ENCODE measurements at places on chromosomes 13 and 19. TPM values are rescaled to one million over a fixed set of nuclear protein-coding genes. Genes with fewer than 3 reads are reported as not detected.
A peak's percentile ranks its signal among the peaks of the same experiment; 100 is the strongest.

The PSG2 gene
- not detected for total RNA-seq

The ZNF708 gene
- total RNA-seq, result 4.5 TPM

The KASH5 gene
- not detected for total RNA-seq

The PSENEN gene
- total RNA-seq, result 43.1 TPM

The TMEM150B gene
- total RNA-seq, result 2.0 TPM

The ALOX5AP gene
- total RNA-seq, result 7.2 TPM

The NFIX gene
- total RNA-seq, result 118 TPM

The CPT1C gene
- total RNA-seq, result 2.5 TPM

The C13orf46 gene
- total RNA-seq, result 0.33 TPM

The TRAPPC6A gene
- 15.8 TPM for total RNA-seq

DNA sequence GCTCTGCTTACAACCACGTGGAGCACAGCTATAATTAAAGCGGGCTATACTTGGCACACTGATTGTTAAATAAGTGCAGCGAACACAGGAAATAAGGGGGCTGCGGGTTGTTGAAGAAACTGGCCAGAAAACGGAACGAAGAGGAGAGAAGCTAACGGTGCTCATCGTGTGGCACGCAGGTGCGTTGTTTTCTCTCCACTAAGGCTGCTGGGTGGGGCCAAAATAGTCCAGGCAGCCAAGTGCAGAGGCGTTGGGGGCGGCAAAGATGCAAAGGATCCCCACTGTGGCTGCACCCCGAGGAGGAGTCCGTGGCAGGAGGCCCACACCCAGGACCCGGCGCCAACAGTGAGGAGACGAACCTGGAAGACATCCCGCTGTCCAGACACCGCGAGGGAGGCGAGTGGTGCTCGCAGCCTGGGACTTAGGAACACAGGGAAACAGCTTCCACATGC, 8.1 kb upstream of the ARL11 start:
- DNase-seq, result no peak

DNA sequence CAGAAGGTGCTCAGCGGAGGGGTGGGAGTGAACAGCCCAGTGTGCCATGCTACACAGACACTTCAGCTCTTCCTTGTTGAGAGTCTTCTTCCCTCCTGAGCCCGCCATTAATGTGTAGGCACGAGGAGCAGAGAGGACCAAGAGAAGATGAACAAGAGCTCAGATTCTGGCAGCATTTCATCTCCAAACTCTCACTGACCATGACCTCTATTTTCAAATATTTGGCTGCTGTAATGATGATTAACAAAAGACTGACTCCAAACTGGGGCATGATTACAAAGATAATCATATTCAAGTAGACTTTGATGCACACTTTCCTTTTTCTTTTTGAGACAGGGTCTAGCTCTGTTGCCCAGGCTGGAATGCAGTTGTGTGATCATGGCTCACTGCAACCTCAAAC, 236.5 kb downstream of the DCLK1 start:
- DNase-seq, result no peak

GRCh38 chr13:86825410-86825809, 845.8 kb upstream of the SLITRK5 start:
- DNase-seq, result no peak

DNA sequence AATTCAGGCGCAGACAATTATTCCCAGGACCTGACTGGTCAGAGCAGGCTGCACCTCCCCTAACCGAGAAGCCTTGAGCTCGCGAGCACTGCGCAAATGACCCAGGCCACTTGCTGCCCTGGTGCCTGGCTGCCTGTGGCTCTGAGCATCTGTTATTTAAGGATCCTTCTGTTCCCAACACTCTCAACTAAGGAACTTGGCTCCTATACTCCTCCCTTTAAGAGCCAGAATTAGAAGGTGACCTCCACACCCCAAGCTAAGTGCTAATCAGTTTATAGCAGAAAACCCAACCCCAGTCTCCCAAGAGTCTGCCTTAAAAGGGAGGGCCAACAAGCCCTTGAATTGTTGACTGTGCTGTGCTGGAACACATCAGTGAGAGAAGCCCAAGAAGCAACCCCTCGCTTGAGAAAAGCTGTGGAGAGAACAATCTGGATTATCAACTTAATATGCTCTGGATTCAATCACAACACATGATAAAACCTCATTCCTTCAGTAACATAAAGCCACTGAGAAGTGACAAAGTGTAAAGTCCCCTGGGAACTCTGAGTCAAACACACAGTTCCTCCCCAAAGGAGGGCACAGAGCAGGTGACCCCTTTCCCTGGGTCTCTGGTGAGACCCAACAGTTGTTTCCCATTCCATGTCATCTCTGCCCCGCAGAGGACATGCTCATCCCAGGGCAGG, 14.6 kb downstream of the AKAP8L start:
- DNase-seq, result no peak

DNA sequence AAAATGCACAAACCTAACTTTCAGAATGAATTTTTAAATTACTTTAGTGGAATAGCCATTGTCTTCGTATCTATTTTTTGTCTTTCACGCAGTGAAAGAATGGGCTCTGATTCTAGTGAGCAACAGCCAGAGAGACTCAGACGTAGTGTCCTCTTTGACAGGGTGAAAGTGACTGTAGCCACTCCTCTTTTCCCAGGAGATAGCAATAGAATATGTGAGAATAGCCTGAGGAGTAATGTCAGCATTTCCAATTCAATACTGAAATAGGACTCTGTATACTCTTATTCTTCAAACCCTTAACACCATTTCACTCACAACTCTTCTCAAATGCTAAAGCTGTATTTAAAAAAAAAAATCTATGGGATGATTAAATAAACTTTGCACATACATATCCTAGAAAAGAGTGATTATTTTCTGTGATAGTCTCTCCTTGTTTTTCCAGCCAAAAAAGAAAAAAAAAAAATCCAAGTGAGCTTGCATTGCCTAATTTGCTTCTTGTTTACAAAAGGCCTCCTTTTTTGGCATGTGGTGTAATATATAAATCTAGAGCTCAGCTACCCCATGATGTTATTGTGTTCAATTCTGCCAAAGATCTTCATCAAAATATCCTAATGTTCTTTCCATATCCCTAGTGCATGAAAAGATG, 626.1 kb upstream of the SLITRK6 start:
- no peak for DNase-seq

- no peak for DNase-seq
Measured at GRCh38 chr19:36051236-36051635, 2.8 kb downstream of the THAP8 start.

DNA sequence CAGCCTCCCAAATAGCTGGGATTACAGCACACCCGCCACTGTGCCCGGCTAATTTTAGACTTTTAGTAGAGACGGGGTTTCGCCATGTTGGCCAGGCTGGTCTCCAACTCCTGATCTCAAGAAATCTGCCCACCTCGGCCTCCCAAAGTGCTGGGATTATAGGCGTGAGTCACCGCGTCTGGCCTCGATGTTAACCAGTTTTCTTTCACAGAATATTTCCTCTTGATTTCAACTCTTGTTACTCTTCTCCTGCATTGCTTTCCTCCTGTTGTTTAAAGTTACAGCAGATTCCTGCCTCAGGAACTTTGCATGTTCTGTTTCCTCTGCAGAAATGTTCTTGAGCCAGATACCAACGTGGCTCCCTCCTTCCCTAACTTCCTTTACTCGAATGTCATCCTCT, 3.7 kb upstream of the PEX11G start:
- no peak for DNase-seq

DNA sequence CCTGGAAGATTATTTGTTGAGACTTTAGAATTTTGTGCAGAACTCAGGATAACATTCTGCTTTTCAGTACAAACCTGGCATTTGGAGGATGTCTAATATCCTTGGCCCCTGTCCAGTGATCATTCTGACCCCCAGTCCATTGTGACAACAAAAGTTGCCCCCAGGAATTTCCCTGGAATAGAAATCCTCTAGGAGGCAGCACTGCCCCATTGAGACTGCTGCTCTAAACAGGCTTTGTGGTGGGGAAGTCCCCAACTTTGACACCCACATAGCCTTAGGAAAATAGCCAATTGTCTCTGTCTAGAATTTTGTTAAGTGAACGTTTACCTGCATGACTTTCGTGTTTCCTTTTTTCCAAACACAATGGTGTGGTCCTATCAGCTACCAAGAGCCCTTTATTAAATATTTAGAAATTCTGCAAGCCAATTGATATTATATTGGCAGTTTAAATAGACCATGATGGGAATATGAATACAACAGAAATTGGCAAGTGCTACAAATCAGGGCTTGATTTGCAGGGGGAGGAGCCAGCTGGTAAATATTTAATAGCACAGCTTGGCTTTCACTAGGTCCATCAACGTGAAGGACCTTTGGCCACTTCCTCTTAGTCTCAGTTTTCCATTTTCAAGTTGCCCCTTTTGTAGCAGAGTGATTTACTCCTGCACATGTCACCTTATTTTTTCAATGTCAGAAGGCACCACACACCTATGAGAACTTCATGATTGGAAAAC, 451.7 kb downstream of the EFNB2 start:
- no peak for DNase-seq

DNA sequence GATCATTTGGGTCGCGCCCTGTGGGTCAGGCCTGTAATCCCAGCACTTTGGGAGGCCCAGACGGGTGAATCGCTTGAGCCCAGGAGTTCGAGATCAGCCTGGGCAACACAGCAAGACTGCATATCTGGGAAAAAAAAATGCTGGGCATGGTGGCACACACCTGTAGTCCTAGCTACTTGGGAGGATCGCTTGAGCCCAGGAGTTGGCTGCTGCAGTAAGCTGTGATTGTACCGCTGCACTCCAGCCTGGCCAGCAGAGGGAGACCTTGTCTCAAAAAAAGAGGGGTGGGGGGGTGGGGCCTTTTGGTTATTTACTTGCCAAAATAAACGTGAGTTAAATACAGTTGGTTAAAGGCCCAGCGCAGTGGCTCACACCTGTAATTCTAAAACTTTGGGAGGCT, 9.8 kb upstream of the ZNF544 start:
- DNase-seq, result no peak

DNA sequence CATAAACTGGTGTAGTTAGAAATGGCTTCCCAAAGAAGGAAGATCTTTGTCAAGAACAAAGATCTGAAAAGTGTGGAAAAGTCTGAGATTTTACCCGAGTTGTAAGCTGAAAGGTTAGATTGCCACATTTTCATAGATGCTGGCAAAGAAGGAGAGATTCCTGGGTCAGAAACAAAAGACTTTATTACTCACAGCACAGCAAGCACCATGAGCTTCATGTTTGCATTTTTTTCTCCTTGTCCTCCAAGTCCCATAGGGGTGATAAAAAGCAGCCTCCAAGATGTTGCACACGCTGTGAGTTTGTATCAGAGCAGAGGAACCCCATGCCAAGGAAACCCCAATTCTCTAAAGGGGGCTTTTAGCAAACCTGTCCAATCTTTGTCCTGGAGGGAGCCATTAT, 29.3 kb downstream of the MZT1 start:
- DNase-seq, result no peak

GRCh38 chr13:113741191-113741668, 17.8 kb upstream of the TMEM255B start:
- no peak for DNase-seq

GRCh38 chr19:1837625-1838105, 10.6 kb downstream of the REXO1 start:
- peak; percentile 35 for DNase-seq

DNA sequence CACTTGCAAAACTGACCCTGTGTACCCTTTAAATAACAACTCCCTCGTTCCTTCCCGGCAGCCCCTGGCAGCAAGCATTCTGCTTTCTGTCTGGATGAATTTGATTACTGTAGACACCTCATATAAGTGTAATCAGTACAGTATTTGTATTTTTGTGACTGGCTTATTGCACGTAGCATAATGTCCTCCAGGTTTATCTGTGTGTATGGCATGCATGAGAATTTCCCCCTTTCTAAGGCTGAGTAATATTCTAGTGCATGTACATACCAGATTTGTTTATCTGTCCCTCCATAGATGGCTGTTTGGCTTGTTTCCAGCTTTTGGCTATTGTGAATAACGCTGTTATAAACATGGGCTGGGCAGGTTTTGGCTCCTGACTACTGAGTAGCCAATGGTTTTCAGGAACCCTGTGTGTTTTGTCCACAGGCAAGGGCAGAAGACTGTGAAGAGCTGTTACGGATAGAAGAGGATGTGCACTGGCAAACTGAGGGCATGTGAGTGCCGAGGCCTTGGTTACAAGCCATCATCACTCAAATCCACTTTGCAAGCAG, 98.0 kb downstream of the ESD start:
- DNase-seq, result no peak

- no peak for DNase-seq
Measured at GRCh38 chr19:35931874-35932202, 4.3 kb upstream of the LRFN3 start.

- DNase-seq, result no peak
Measured at GRCh38 chr13:68813180-68813796, 1294.3 kb upstream of the ATXN8OS start.

- no peak for DNase-seq
Measured at GRCh38 chr13:95241321-95241720, 59.9 kb downstream of the ABCC4 start.

DNA sequence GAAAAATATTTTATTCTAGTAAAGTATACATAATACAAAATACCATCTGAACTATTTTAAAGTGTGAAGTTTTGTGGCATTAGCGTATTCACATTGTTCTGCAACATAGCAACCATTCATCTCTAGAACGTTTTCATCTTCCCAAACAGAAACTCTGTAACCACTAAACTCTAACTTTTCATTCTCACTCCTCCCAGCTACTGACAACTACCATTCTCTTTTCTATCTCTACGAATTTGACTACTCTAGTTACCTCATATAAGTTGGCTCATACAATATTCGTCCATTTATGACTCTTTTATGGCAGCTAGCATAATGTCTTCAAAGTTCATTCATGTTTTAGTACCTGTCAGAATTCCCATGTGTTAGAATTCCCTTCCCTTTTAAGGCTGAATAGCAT, 150.5 kb upstream of the MIR17HG start:
- no peak for DNase-seq

- DNase-seq, result no peak
Measured at GRCh38 chr19:17450264-17451075, 2.0 kb upstream of the TMEM221 start.

GRCh38 chr19:8469613-8470368, 25.0 kb downstream of the HNRNPM start:
- no peak for DNase-seq

GRCh38 chr13:95948656-95949055, 104.5 kb downstream of the UGGT2 start:
- DNase-seq, result no peak

DNA sequence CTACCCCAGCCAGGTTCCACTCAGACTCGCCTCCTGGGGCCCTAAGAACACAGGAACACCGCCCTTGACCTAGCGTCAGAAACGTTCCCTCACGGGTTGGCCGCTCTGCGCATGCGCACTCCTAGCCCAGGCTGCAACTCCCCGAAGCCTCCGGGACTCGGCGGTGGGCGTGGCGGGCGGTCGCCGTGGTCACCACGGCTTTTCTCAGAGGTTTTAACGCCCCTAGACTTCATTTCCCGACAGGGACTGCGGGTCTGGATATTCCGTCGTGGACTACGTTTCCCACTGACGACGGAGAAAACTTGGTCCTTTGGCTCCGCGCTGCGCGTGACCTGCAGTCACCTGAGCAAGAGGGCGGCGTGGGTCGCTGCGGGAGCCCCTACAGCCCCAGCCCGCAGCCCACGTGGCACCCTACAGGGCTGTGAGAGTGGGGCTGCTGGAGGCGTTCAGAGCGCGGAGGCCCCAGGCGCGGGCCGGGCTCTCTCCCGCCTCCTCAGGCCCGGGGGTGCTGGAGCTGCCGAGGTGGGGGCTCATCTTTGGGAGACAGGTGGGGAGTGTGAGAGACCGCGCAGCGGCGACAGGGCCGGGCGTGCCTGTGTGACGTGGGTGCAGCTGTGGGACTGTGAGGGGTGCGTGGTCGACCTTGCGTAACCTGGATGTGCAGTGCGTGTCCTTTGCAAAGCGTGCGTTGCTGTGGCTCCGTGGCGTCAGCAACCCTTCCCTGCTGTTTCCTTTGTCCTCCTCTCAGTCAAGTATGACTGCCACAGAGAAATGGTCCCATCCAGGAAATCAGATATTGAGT, 38.0 kb upstream of the ZNF573 start:
- peak; percentile 86 for DNase-seq

- no peak for DNase-seq
Measured at GRCh38 chr19:1063909-1064660, 2.9 kb upstream of the ARHGAP45 start.

All from left ventricle myocardium inferior (tissue), 1 donor.